NCI-H2227 treated with DMSO at 0.1 percent for 48 hours (cell line): ENCODE measurements at places on chromosomes 1 and 21.

DNA sequence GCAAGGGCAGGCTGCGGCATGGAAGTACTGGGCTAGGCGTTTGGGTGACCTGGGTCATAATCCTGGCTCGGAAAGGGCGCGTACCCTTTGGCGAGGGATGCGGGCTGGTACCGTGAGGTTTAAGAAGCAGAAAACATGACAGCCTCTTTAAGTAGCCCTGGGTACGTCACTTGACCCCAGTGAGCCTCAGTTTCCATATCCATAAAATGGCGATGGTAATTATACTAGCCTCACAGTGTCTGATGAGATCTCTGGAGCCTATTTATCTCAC lies 700 bp downstream of the PIGV start:
- no peak for DNase-seq

DNA sequence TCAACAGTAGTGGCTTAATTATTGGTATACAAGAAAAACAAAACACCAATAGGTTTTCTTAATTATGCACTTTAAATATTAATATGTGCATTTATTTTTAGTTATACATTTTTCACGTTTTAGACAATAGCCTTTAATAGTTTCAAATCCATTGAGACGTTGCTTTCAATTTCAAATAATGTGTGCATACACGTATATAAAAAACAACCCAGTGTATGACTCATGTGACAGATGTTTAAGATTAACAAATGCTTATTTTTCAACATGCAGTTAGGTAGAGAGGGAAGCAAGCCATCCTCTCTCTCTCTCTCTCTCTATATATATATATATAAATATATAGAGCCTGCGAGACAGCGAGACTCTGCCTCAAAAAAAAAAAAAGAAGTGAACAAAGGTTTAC lies 24.3 kb downstream of the EYA3 start:
- no peak for DNase-seq

DNA sequence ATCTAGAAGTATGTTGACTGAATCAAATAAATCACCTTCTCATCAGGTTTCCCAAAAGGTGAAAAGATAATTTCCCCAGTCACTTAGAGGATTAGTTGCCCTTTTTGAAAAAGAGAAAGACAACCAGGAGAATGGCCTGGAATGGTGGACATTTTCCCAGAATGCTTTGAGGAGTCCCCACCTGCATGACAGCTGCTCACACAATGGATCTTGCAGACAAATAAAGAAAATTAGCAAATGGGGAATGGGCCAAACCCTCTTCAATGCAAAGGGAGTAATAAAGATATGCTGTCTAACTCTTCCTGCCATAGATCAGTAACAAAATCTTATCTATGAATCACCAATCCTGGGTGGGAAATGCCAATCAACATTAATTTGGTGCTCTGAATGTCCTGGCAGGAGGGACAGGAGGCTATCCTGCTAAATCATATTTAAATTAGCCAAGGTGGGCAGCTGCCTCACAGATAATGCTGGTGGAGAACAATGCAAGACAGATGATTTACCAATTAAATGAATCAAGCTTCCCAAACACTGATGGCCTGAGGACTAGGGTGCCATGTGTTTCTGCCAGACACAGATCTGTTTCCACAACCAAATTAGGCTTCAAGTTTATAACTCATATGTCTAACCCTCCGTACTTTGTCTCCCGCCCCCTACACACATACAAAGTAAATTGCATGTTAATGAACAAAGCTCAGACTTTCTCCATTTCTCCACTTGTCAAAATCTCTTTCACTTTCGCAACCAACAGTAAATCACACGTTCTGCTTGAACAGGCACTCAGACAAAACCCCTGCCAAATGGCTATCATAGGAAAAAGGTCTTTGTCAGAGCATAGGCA lies 488.0 kb upstream of the PLXNA2 start:
- DNase-seq: no peak

DNA sequence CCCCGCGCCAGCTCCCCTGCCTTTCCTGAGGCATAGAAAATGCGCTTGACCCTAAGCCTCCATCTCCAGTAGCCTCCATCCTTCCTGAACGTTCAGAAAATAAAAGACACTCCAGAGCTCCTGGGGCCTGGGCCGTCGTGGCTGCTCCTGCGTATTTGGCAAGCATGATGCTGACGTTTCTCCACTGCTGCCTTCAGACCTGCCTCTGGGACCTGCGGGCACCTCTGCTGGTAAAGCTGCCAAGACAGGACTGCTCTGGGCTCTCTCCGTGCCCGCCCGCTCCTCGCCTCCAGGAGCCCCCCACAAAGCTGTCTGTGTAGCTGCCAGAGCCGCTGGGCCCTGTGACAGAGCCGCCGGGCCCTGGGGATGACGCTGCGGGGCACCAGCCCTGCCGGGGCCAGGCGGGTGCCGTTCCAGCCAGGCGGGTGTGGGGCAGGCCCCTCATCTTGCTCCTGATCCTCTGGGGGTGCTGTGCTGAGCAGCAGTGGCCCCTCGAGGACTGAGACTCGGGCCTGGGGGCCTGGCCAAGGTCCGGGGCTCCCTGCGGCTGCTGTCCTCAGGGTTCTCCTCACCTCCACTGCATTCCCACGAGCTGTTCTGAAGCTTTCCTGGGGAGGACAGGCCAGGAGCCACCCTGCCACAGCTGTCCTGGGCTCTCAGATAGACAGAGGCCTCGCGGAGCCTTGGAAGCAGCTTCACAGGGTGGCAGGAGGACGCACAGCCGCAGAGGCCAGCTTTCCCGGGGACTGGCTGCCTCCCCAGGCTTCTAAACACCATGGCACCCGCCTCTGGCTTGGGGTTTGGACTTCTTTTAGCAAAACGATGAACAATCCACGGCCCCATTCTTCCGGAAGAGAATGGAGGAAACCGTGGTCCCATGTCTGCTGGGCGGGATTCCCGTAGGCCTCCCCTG lies 48.1 kb downstream of the MORN1 start:
- DNase-seq: no peak

DNA sequence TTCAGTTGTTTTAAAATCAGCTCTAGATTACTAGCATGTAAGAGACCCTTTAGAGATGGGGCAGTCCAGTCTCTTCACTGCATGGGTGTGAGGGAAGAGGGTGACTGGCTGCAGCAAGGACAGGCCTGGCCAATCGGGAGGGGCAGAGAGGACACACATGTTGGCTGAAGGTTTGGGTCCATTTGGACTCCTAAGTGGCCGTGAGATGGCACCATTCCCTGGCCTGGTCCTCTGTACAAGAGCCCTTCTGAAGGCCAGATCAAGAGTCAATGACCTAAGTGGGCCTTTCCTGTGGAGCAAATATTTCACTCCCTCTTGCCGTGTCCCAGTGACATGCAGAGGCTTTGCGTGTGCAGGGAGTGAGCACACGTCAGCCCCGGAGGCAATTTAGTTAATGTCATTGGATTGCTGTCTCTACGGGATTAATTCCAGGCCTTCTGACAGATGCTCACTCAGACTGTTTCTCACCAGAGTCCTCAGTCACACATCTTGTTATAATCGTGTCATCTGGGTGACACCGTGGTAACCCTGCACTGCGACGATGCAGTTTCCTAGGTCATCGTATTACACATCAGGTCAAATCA lies 613.0 kb downstream of the NPHP4 start:
- DNase-seq: no peak

DNA sequence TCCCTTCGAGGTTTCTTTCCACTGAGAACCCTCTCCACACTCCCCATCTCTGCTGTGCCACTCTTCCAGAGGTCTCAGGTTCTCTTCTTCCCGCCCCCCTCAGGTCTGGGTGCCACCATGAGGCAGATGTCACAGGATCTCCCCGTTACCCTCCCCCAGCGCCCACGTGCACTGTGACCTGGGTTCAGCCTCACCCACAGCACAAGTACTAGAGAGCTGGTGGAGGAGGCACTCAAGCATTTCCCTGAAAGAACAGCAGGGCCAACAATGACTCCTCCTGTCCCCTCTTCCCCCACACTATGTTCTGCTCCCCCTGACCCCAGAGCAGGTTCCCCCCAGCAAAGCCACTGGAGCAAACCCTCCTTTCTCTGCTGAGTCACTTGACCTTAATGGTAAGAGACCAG lies 14.3 kb downstream of the PLEKHA6 start:
- DNase-seq: no peak

GRCh38 chr1:78721136-78721535 lies 71.5 kb downstream of the IFI44 start:
- DNase-seq: no peak

DNA sequence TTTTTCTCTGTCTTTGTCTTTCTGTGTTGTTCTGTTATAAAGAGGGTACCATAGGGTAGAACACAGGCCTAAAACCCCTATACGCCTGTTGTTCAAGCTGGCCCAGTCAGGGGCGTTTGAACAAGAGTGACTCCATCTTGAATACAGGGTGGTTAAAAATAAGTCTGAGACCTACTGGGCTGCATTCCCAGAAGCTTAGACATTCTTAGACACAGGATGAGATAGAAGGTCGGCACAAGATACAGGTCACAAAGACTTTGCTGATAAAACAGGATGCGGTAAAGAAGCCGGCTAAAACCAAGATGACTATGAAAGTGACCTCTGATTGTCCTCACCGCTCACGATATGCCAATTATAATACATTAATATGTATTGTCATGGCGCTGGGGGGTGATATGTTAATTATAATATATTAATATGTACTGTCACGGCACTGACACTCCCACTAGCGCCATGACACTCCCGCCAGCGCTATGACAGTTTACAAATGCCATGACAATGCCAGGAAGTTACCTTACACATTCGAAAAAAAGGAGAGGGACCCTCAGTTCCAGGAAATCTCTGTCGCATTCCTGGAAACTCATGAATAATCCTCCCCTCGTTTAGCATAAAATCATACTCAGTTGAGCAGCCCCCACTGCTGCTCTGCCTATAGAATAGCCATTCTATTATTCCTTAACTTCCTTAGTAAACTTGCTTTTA lies 58.5 kb upstream of the KLHDC7A start:
- no peak for DNase-seq

DNA sequence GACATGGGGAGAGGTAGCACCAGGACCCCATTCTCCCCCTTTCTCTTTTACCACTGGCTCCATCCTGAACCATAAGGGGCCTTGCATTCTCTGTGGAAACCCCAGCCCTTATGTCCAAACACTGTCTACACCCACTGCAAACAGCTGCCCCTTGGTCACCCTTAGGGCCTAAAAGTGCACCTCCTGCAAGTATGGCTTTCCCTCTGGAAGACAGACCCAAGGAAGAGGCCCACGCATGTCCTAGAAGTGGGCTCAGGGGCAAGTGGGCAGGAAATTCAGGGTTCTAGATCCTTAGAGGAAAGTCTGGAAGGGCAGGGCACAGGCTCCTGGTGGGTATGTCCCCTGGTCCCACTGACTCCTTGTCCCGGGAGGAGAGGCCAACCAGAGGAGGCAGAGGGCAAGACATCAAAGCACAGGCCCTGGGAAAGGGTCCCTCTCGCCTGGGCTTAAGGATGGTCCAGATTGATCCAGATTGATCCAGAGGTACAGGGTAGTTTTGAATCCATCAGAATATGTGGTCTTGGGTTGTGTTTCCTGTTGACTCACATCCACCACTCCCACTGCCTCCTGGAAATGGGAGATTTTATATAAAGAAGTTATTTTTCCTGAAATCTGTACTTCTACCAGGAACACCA lies 150.9 kb downstream of the GRIK3 start:
- DNase-seq: no peak

DNA sequence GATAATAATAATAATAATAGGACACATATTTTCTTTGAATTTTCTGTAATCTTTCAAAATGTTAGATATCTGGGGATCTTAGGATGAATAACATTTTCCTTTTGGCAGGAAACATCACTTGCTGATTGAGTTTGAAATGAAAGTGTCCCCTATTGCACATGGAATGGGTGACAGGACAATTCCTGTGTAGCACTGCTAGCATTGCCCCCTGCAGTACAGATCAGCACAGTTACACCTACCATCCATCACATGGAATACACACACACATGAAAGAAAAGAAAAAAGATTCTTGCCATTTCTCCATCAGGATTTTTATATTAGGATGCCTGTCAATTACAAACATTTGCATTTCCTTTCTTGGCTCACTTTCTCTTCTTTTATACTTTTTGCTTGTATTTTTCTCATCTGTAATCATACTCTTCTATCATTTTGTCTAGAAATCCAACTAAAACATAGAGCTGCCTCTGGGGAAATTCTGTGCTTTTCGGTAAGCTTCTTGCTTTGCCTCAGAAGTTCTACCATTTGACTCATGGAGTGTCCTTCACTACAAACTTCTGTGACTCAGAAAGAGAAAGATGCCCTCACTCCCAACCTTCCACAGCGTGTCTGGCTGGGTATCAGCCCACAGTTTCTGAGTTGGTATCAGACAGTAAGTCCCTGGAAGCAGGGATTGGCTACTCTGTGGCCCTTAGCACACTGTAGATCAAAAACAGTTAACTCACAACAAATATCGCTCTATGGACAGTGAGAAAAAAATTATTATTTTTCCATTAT lies 641.2 kb downstream of the PTPRC start:
- no peak for DNase-seq

- no peak for DNase-seq
Observed at GRCh38 chr1:17309426-17310067, 1.6 kb downstream of the PADI4 start.

- DNase-seq: no peak
Observed at GRCh38 chr1:19015476-19015875, 59.0 kb upstream of the IFFO2 start.

- no peak for DNase-seq
Observed at GRCh38 chr21:42414553-42414927, 10.8 kb downstream of the UBASH3A start.

- DNase-seq: no peak
Observed at GRCh38 chr1:156523801-156524480, 23.4 kb upstream of the MEF2D start.

DNA sequence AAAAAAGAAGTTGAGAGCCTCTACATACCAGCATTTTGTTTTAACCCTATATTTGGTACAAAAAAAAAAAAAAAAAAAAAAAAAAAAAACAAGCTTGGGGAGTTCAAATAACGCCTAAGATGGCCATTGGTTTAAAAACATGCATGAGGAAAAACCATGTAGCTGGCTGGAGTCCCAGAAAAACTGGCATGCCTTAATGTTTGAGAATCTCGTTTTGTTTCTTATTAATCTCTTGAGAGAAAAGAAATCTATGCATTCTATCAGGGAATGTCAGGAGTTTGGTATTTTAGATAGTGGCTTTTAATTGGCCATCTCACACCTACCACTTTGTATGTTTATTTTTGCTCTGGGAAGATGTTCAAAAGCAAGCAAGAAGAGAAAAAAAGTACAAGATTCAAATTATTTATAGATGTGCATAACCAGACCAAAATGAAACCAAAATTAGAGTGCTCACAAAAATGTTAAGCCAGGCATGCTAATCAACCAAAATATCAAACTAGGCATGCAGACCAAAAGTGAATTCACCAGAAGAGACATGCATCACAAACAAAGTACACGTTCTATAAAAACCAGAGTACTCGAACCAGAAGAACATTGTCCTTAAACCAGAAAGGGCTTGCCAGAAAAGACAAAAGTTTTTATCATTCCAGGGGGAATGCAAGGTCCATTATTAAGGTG lies 156.6 kb downstream of the AK5 start:
- no peak for DNase-seq

GRCh38 chr1:40699787-40700186 lies 8.3 kb downstream of the NFYC start:
- DNase-seq: no peak

- DNase-seq: peak; percentile 47
Observed at GRCh38 chr1:207698822-207699483, 52.9 kb upstream of the CD46 start.
